ENCODE measurements at places on chromosomes 1 and 21.

DNA sequence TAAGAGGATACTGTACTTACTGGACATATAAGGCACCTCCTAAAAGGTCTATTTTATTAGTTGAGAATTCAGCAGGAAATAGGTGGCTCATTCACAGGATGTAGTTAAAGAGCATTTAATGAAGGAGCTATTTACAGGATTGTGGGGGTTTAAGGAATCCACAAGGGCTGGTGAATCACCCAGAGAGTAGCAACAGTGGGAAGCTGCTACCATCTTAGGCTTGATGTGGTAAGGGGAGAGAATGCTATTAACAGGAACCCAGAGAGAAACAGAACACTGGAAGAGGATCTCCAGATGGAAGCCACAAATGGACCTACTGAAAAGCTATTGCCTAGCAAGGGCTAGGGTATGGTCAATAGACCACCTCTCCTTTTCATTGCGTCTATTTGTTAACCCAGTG lies 52.0 kb upstream of the COL11A1 start:
- DNase-seq = no peak

- DNase-seq = no peak
Measured at GRCh38 chr1:219664310-219665029, 51.6 kb upstream of the ZC3H11B start.

GRCh38 chr1:170668209-170669106 lies 4.5 kb downstream of the PRRX1 start:
- DNase-seq = no peak

DNA sequence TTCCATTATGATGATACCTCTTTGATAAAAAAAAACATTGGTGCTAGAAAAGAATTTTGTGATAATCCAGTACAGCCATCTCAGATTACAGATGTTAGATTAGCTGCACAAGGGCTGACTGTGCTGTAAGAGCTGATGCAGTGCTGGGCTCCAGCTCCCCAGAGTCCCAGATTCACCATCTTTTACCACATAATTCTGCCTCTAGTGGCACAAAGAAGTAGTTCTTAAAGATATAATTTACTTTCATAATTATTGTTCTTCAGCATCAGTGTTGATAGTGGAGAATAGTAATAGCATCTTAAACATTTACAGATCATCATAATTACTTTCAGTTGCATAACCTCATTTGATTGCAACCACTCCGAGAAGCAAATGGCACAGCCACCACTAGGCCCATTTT lies 262.1 kb downstream of the BRINP2 start:
- DNase-seq = no peak

DNA sequence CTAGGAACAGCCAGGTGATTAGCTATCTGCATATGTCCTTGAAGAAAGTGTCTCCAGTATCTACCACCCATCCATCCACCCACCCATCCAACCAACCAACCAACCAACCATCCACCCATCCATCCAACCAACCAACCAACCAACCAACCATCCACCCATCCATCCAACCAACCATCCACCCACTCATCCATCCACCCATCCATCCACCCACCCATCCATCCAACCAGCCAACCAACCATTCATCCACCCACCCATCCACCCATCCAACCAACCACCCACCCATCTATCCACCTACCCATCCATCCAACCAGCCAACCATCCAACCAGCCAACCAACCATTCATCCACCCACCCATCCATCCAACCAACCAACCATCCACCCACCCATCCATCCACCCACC lies 12.1 kb downstream of the C21orf58 start:
- DNase-seq = no peak

DNA sequence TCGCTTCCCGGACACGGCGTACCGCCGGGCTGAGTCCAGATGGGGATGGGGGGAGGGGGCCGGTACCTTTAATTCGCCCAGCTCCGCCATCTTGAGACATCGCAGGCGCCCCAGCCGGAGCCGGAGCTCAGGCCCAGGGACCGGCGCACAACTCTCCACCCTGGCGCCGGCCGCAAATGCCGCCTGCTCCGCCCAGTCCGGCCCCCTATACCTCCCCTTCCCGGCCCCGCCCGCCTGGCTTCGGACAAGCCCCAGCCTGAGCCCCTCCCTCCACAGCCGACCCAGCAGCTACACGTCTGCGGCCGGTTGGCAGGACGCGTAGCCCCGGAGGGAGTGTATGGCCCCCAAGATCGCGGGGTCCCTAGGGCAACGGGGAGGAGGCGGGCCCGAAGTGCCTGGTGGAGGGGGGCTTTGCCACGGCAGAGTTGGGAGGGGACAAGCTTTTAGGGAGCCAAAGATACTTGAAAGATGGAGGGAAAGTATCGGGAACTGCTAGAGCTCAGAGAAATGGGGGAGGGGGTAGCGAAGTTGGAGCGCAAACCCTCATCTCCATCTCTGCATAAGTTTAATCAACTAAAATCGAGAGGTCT lies at the start of gene PIAS3:
Gene PIAS3 (minus strand): TSS at position 181 of the 590 bp plus-strand sequence. CDS start 91 bp downstream, at position 90.
- DNase-seq = peak; percentile 84

- DNase-seq = peak; percentile 22
Measured at GRCh38 chr1:18178111-18178510, 70.5 kb downstream of the IGSF21 start.

- no peak for DNase-seq
Measured at GRCh38 chr1:76668046-76668445, 199.2 kb upstream of the ST6GALNAC5 start.

- DNase-seq = no peak
Measured at GRCh38 chr1:167223144-167224103, 2.7 kb downstream of the POU2F1 start.

DNA sequence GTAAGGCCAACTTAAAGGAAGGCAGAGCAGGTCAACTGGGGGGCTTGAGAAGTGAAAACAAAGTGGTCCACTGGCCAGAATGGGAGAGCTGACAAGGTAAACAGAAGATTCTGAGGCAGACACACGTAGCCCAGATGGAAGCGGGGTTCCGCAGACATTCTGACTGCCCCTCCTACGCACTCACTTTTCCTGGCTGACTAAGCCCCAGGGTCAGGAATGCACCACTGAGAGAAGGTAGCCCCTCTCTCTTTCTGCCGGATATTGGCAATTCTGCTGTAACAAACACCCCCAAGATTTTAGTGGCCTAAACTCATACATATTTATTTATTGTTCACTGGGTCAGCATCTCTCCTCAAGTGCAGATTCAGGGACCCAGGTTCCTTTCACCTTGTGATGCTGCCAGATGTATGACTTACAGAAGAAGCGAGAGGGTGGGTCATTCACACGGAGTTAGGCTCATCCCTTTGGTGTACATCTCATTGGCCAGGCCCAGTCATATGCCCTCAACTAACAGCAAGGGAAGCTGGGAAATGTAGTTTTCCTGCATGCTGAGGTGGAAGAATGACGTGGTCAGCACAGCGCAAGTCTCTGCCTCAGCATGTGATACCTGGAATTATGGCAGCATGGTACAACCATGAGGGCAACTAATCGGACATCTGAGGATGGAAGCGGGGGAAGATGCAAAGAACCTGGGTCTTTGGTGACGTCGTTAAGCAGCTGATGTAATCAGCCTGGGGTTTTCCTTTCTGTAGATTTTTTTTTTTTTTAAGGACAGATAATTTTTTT lies 43.4 kb upstream of the MRPS6 start:
- peak; percentile 43 for DNase-seq

DNA sequence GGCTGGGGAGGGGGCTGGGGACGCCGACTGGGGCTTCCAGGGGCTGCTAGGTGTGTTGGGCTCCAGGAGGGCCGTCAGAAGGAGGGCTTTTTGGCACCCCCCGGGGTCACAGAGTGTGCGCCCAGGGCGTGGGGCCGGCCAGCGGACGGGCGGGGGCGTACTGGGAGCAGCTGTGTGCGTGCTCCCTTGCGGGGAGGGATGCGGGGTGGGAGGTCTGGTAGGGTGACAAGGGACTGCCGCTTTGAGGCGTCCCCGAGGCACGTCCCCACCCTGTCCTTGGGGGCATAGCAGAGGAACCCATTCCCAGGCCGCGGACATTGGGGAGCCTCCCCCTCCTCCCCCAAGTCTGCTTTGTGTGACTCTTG lies 1.1 kb downstream of the FOXO6 start:
- DNase-seq = no peak

DNA sequence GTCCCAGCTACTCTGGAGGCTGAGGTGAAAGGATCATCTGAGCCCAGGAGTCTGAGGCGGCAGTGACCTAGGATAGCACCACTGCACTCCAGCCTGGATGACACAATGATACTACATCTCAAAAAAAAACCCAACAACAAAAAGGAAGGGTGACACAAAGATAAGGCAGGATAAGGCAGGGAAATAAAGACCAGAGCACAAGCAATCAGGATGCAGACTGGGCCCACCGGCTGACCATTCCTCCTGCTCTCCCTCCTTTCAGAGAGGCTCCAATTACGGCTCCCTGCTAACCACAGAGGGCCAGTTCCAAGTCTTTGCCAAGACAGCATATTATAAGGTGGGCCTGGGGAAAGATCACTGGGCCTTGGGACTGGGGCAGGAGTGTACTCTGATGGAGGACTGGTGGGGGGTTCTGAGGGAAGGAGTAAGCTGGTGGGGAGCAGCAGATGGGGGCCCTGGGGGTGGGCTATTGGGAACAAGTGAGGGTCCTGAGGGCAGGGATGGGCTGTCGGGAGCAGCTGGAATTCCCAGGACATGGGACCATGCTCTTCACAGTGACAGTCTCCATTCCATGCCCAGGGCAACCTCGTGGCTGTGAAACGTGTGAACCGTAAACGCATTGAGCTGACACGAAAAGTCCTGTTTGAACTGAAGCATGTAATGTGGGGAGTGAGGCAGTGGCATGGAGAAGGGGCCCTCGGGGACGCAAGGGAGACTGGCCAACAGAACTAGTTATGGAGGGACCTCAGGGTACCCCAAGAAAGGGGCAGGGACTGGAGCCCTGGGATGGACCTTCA lies 7.3 kb downstream of the NPR1 start:
- no peak for DNase-seq

Measured in CD14-positive monocyte (primary cell).